ENCODE measurements at places on chromosomes 16 and 17.

DNA sequence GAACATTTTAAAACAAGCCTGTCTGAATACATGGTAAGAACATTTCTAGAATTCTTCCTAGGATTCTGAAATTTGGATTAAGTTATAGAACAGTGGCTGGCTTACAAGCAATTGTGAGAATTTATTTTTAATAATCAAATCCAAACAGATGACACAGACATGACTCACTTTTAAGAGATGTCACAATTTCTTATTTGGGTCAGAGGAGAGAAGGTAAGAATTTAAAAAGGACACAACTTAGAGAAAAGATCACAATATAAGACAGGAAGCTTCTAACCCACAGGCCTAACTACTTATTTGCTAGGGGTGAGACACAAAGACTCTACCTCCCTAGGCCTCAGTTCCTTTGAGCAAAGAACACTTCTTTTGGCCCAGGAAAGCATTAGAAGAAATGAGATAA is 32.7 kb downstream of the ZZEF1 start:
- DNase-seq: no peak

DNA sequence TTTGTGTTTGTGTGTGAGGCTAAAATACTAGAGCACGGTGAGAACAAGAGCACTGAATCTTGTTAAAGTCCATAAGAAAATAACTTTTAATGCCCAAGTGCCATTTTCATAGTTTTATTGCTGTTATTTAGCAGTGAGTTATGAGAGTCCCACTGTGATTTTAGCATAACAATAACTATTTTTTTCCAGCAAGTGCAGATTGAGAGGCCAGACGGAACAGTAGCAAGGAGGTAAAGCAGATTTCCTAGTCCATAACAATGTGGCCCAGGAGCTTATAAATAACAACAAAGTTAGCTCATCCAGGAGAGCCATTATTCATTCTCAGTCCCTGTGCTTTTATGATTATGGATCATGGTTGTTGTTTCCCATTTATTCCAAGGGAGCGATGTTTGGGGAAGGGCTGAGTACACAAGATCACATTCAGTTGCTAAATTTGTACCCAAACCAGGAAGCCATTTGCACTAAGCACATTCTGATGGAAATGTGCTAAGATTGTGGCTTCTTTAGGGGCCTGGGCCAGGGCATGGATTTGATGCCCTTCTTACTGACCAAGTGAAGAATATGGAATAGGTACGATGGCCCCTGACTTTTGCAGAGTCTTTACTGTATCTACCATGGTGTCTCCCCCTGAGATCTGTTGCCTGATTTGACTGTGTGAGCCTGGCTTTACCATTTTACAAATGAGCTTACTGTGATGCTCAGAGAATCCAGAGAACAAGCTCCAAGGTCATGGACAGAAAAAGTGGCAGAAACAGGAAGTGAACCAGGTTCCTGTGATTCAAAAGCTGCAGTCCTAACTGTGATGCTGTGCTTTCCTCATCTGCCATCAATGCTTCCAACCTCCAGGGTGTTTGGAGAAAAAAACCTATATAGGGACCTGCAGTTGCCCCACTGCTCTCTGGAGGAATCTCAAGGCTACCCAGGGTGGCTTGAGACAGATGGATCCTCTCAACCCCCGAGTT is 204.7 kb upstream of the HSBP1 start:
- DNase-seq: no peak

DNA sequence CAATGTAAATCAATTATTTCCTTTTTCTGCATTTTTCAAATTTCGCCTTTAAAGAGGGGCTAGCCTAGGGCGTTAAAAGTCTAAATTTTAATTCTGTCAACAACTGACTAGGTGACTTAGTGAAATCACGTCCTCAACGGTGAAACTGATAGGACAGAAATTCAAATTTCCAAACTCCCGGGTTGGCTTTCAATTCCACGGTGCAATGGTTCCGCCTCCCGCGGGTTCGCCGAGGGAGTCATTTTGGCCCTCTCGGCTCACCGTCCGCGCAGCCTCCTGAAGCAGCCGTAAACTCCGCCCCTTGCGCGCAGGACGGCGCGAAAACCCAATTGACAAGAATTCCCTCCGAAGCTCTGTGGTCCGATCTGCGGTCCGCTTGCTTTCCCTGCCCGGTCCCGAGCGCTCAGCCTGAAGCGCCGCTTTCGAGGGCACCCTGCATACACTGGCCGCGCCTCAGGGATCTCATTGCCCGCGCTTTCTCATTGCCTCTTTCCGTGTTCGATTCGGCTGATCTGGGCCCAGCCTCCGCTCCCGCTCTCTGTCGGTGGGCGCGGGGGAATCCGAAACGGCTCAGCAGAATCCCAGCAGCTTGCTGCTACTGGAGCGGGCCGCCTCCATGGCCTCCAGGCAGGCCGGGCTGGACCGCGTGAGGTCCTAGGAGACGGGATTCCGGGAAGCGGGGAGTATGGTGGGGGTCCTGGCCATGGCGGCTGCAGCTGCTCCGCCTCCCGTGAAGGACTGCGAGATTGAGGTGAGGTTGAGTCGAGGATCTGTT is at the start of gene ATAD5:
Gene ATAD5 (plus strand): TSS at position 304 of the 775 bp plus-strand sequence. CDS start 382 bp downstream, at position 686.
- peak; percentile 71 for DNase-seq

DNA sequence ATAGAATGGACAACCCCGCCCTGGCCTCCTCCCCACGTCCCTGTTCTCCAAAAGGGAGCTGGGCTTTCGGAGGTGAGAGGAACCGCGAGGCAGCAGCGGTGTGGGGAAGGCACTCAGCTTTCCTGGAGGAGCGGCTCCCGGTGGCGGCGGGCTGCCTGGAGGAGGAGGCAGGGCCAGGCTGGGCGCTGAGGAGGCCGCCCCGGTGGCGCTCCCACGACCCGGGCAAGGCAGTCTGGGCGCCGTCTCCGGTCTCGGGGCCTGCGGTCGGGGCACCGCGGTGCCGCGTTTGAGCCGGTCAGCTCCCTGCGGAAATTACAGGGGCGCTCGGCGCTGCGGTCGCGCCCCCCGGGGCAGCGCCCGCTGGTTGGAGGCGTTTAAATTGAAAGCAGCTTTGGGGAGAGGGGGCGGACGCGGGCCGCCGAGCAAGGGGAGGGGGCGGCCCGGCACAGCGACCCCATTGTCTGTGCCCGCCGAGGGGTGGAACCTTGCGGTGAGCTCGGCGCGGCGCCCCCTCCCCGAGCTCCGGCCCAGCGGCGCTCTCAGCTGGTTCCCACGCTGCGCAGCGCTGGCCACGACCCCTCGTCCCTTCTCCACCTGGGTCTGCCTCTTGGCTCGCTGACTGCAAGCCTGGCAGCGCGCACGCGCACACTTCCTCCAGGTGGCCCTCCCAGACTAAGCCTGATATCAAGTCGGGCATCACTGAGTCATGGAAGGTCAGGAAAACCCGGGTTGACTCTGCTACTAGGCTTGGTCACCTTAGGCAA is 58.7 kb upstream of the DLX4 start:
- DNase-seq: no peak

GRCh38 chr16:89605186-89605970 is 8.1 kb upstream of the DPEP1 start:
- DNase-seq: no peak

GRCh38 chr16:77374384-77374783 is 60.5 kb downstream of the ADAMTS18 start:
- no peak for DNase-seq

DNA sequence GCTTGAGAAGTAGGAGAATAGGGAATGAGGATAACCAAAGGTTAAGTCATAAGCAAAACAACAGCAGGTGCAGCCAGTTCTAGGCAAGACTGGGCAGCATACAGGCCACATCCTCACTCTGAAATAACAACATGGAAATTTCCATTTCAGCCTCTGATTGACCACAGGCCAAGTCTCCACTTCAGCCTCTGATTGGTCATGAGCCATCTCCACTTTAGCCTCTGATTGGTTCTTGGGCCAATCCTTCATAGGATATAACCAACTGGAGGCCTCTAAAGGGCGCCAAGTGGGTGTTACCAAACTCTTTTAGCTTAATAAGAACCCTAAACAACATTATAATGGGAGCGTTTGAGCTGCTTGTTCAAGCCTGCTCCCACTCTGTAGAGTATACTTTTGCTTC is 512.0 kb downstream of the NPIPA7 start:
- DNase-seq: no peak

GRCh38 chr17:57782647-57783337 is 37.7 kb upstream of the CCDC182 start:
- no peak for DNase-seq

DNA sequence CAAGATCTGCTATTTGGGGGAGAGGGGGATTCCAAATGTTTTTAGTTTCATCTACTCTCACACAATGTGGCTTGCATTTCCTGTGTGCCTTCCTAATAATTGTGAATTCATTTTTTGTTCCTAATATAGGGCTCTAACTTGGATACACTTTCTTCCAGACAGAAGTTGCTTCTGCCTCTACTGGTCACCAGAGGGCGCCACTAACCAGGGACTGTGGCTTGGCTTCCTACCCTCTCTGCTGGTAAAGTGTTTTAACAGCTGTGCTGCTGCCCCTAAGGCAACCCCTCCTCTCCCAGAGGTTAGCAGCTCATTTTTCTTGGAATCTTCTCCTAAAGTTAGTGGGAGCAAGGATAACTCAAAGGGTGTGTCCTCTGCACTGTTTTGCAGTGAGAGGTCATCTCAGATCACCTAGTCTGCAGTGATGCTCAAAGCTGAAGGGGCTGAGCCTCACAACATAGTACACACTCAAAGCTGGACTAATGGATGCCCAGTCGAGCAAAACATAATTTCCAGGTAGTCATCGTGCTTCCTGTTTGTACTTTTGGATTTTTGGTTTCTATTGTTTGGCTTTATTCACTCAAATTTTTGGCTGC is 5.0 kb upstream of the PRSS54 start:
- no peak for DNase-seq

DNA sequence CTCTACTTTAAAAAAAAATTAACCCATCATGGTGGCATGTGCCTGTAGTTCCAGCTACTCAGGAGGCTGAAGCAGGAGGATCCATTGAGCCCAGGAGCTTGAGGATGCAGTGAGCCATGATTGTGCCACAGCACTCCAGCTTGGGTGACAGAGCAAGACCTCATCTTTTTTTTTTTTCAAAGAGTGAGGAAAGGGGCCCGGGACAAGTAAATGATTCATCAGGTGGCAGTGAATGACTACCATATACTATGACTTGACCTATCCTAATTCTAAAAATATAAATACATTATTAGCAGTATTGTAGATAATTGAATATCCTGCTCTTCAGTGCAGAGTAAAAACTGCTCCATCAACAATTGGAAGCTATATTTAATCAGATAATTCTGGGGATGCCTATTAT is 55.3 kb downstream of the CLUH start:
- no peak for DNase-seq

- DNase-seq: no peak
Observed at GRCh38 chr16:65744401-65744800, 622.1 kb upstream of the CDH5 start.

DNA sequence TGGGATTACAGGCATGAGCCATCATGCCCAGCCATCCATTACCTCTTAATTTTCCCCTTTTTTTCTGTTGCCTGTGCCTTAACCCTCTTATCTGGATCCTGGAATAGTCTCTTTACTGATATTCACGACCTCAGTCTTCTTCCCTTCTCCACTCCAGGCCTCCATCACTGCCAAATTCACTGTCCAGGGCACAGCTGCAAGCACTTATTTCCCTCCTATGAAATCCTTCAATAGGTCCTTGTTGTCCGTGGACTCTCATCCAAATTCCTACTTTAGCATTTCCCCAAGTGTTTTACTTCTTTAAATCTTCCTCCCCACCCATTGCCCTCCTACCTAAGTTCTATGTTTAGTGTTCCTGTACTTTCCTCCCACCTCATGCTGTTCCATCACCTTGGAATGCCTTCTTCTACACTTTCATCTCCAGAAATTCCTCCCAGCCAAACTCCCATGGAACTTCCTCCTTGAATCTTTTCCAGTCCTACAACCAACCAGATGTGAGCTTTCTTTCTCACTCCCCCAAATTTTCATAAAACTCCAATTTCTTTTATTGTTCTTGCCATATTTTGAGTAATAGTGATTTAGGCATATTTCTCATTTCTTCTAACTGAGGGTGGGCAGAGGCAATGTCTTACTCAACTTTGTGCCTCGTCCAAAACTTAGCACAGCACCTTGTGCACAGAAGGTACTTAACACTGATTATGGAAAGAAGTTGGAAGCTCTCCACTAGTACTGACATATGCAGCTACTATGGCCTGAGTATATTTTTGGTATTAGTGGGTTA is 35.3 kb downstream of the FAM20A start:
- DNase-seq: no peak

Measured in activated CD8-positive, alpha-beta memory T cell treated with anti-CD3 and anti-CD28 coated beads for 48 hours (primary cell).